ENCODE measurements at places on chromosomes 3 and 15. TPM values are rescaled to one million over a fixed set of nuclear protein-coding genes. Genes with fewer than 3 reads are reported as not detected.

DNA sequence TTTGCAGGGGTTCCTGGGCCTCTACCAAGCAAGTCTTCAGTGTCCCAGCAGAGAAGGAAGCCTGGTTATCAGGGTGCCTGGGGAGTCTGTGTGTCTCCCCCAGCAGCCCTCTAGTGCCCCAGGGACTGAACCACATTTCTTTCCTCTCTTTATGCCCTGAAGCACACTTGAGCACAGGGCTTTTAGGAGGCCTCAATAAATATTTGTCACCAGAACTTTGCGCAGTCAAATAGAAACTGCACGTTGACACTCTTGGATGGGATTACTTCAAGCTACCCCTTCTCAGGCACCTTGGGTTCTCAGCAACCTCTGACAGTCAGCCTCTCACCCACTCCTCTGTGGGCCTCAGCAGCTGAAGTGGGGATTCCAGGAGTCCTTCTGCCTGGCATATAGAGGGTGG is 226.6 kb upstream of the HES1 start:
- no peak for DNase-seq

The LRRC2 gene
- not detected for total RNA-seq

DNA sequence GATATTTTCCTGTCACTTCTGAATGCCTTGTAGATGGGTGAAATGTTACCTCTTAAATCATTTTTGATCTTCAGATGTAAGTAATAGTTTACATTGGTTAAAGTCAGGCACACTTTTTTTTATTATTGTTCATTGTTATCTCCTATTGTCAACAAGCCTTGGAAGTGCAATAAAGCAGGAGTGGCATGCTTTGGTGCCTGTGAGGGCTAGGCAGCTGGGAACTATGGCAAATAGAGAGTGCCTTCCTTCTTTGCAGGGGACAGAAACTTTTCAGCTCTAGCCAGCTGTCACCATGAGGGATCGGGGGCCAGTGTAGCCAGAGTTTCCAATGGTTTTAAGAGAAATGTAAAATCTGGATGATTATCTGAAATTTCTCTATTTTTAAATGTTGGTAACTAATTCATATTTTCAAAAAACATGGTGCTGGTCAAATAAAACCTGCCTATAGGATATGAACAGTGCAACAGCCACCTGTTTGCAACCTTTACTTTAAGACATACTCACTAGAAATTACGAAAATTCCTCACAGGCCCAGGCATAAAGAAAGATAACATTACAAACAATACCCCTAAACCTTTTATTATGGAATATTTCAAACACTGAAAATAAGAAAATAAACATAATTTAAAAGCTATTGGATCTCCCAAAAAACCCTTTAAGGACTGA is 9.1 kb upstream of the SELENOK start:
- no peak for DNase-seq

- no peak for DNase-seq
Measured at GRCh38 chr3:43632269-43632733, 10.5 kb upstream of the ANO10 start.
